ENCODE measurements at places on chromosomes 4 and X.

GRCh38 chr4:155509555-155509954 is 132.8 kb upstream of the MAP9 start:
- DNase-seq = no peak

DNA sequence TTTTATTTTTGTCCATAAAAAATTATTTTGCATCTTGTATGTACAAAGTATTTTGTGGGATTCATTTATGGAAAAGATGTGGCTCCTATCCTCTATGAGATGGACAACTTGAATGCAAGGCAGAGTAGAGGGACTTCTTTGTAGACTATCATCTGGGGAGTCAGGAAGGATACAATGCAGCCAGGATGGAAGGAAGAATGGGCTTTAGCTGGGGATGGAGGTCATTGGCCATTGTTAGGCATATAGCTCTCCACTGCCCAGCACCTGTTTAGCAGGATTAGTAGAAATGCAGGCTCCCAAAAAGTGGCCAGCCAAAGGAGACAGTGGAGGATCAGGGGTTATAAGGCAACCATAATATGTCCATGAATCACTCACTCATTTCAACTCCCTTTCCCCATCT is 5.1 kb upstream of the TLL1 start:
- DNase-seq = no peak

GRCh38 chr4:100929135-100929534 is 411.3 kb upstream of the EMCN start:
- DNase-seq = no peak

DNA sequence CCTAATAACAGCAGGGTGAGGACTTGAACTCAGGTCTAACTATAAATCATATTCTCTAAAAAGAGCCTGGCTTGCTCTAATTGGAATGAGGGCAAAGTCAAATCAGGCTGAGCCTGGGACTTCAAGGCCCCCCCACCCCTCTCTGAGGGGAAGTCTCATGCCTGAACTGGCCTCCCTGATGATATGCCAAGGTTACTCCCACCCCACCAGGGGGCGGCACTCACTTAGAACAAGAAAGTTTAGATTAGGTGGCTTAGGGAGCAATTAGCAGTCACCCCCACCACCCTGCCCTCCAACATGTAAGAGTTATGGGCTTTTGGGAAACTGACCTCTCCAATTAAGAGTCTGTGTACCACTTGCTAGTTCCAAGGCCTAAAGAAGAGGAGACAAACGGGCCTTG is 2.7 kb downstream of the FOXO4 start:
- peak; percentile 43 for DNase-seq

GRCh38 chr4:11805842-11806241 is 377.1 kb upstream of the HS3ST1 start:
- peak; percentile 2 for DNase-seq

GRCh38 chr4:112073181-112073580 is 72.1 kb upstream of the FAM241A start:
- DNase-seq = peak; percentile 54

GRCh38 chrX:37986893-37987292 is 19.5 kb upstream of the SYTL5 start:
- peak; percentile 74 for DNase-seq

DNA sequence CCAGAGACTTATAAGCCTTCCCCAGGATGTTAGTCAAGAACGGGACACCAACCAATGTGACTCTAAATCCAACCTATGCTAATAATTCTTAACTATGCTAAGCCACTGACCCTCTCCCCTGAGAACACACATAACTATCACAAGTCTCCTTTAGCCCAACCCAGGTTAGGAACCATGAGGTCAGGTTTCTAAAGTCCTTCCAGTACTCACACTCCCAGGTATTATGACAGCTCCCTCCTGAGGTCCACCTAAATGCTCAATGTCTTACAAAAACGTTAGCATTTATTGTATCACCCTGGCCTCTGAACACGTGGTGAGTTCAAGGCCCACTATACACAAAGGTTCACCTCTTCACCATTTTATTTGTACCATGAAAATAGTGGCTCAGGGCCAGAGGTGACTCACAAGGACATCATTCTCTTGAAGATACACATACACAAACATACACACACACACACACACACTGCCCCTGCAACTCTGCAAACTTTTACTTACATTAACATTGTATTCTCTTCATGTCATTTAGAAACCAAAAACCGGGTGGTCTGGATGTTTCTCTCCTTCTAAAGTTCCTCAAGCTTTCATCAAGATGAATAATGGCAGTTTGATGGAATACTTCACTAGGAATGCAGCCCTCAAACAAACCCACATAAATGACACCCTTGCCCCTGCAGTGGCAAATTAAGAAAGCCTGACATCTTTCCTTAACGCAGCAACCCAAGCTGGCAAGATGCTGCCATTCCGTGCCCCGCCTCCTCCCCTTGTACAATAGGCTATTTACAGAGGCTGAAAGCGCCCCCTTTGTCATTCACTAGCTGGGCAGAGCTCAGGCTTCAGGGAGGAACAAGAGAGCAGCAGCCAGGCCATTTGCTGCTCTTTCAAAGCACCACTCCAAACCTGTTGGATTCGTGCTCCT is 17.7 kb downstream of the ACSL1 start:
- peak; percentile 63 for DNase-seq

DNA sequence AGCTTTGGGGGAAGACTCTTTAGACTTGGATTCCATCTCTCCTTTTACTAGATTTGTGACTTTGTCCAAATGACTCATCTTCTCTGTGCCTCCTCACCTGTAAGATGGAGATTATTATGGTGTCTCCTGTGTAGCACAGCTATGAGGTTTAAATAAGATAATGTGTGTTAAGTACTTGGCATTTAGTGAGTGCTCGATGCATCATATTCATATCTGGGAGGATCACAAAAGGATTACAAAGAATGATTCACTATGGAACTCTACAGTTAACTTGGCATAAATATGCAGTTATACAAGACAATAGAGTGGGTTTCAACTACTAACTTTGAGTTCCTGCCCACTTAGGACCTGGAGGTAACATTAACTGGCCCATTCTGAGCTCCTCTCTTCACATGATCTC is 2.3 kb downstream of the GBA3 start:
- DNase-seq = no peak

GRCh38 chr4:75633846-75634245 is 3.5 kb upstream of the CDKL2 start:
- DNase-seq = peak; percentile 37

DNA sequence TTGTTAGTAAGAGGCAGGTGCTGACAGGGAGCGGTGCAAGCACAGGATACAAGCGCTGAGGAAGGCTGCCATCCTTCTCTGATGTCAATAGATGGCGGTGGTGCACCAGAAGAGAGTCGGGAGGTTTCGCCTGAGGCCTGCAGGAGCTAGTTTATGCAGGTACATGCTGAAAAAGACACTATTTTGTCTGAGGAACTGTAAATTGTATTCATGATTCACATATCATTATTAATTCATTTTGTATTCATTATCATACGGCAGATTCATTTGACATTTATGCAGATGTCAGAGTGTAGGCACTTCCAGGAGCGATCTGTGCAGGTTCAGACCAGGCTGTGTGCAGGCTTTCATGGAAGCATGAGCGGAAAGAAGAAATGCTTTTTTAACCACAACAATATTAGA is 824.0 kb downstream of the STIM2 start:
- DNase-seq = peak; percentile 41

DNA sequence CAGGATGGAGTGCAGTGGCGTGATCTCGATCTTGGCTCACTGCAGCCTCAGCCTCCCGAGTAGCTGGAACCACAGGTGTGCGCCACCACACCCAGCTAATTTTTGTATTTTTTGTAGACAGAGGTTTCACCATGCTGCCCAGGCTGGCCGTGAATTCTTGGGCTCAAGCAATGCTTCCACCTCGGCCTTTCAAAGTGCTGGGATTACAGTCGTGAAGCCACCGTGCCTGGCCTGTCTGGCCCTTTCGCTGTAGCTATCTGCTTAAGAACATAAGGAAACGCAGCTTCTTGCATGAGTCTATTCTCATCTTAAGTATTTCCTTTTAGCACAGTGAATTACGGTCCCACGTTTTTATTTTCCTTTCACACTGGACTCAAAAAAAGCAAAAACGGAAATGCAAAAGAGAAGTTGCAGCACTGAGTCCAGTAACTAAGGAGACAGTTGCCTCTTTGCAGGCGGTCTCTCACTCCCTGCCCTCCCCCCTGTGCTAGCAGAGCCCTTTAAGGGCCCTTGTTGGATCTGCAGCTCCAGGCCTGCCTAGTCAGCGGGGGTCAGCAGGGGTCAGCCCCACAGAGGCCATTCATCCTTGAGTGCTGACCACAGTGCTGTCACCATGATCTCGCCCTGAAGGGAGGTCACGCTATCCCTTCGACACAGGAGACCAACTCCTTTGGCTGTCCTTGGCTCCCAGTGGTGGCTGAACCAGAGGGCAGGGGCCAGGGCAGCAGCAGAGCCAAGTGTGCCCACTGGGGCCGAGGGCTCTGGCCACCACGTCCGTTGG is 21.8 kb upstream of the TBC1D14 start:
- DNase-seq = no peak

DNA sequence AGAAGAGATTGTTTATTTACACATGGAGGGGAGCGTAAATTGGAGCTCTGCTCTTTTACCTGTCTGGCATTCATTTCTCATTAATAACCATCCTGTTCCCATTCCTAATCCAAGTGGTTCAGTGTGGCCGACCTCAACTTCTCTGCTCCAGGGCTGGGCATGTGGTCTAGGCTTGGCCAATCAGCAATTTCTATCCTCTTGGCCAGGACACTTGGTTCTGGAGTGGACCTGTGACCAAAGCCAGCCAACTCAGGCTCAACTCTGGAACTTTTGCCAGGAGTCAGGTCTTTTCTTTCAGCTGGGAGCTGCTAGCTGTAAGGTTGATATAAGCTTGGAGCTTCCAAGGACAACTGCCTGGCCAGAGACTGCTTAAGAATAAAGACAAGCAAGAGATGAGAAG is 15.6 kb upstream of the RASL11B start:
- no peak for DNase-seq

DNA sequence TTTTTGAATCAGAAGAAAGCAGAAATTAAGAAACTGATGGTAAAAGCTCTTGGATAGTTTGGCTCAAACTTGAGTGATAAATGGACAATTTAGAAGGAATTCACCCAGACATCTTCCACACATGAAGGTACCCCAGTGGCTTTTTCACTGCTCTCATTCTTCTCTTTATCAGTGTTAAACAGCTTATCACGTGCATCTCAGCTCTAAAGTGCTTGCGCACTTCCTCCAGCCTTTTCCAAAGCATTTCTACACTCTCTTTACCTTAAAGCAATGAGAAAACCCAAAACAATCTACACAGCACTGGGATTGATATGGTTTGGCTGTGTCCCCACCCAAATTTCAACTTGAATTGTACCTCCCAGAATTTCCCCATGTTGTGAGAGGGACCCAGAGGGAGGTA is 509.1 kb upstream of the FAT1 start:
- no peak for DNase-seq

GRCh38 chr4:142925161-142925560 is 79.1 kb upstream of the INPP4B start:
- DNase-seq = no peak

GRCh38 chr4:185246453-185246852 is 37.1 kb downstream of the SNX25 start:
- DNase-seq = no peak

DNA sequence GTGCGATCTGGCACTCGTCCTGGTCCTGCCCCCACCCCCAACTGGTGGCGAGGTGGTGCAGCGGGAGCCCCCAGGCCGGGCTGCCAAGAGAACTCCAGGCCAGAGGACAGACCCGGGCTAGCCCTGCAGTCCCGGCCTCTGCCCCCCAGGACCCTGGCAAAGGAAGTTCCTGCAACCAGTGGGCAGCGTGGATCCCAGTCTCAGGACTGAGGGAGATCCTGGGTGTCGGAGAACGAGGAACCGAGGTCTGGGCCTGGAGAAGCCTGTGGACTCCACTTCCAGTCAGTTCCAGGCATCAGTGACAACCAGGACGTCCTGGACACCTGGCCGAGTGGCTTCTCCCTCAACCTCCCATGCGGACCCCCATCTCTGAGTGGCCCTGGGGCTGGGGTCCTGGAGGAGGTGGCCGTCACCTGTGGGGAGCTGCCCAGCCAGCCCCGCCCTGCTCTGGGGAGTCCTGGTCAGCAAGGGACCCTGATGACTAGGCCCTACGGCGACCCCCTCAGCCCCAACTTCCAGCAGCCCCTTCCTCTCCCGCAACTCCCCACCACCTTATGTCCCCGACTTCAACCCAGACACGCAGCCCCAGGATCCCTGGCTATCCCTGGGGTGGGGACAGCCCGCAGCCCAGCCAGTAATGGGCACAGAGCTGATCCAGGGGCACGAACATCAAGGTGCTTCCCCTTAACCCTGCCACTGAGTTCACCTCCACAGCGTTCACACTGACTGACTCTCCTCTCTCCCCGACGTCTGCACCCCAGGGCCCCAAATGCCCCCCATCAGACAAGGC is 53.7 kb upstream of the NKX1-1 start:
- no peak for DNase-seq

GRCh38 chr4:127809173-127809800 is 27.2 kb downstream of the HSPA4L start:
- DNase-seq = peak; percentile 1

- peak; percentile 65 for DNase-seq
Observed at GRCh38 chr4:40995850-40996249, 218.5 kb downstream of the APBB2 start.

- DNase-seq = no peak
Observed at GRCh38 chr4:101948951-101949350, 158.4 kb downstream of the BANK1 start.

- DNase-seq = no peak
Observed at GRCh38 chrX:7852166-7852565, 9.2 kb downstream of the VCX start.

DNA sequence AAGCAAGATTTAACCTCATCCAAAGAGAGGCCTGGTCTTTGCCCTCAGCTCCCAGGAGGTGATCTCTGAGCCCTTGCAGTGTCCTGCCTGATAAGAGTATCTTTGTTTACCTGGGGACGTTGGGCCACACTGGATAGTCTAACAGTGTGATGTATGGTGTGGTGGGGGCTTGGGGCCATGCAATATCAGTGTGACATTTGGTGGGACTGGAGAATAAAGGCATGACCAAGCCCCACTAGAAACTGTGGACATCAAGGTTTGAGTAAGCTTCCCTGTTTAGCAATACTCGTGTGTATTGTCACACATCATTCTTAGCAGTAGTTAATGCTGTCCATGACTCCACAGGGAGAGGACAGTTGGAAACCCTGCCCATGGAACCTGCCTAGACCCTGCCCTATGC is 34.4 kb downstream of the BBS12 start:
- DNase-seq = no peak

- no peak for DNase-seq
Observed at GRCh38 chr4:125231661-125232060, 83.1 kb upstream of the FAT4 start.

DNA sequence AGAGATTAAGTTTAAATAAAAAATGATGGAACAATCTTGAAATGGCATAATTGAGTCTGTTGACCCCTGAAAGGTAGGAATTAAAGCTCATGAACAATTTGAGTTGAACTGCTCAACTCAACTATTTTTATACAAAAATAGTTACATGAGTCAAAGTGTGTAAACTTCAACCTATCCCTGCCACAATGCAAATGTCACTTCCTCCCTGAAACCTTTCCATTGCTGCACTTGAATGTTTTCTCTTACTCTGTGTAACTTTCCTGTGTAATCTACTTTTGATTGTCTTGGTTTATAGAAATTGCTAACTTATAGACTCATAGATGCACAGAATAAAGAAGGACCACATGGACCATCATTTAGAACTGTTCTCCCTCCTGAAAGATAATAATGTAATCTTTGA is 218.5 kb downstream of the GBA3 start:
- DNase-seq = no peak

- DNase-seq = peak; percentile 33
Observed at GRCh38 chr4:89725268-89725667, 111.7 kb downstream of the SNCA start.

Measured in fibroblast of skin of back (primary cell).